ENCODE measurements at places on chromosomes 1 and 21. TPM values are rescaled to one million over a fixed set of nuclear protein-coding genes. Genes with fewer than 3 reads are reported as not detected.

Gene DCDC2B
- not detected for total RNA-seq

Gene PEX10
- total RNA-seq: 9.5 TPM

Gene KRTAP11-1
- not detected for total RNA-seq

GRCh38 chr1:162007466-162007865 lies 16.2 kb downstream of the OLFML2B start:
- H3K36me3 ChIP-seq: no peaks in the 10 kb centered on the region
- H3K4me1 ChIP-seq: peaks cover 14% of the 10 kb centered on the region
- H3K27ac ChIP-seq: no peak overlapping the region
- no peak for DNase-seq

GRCh38 chr1:106185089-106185488 lies 871.4 kb upstream of the PRMT6 start:
- H3K27me3 ChIP-seq: no peaks in the 10 kb centered on the region
- no peak overlapping the region for H3K4me3 ChIP-seq
- no peaks in the 10 kb centered on the region for H3K36me3 ChIP-seq
- no peaks in the 10 kb centered on the region for H3K4me1 ChIP-seq

GRCh38 chr21:44486302-44486701 lies 31.0 kb downstream of the LRRC3 start:
- H3K27me3 ChIP-seq: peaks cover 10% of the 10 kb centered on the region
- no peaks in the 10 kb centered on the region for H3K36me3 ChIP-seq
- DNase-seq: no peak
- no peak overlapping the region for H3K27ac ChIP-seq

Gene RGS8
- not detected for total RNA-seq

- no peak overlapping the region for H3K27ac ChIP-seq
- H3K4me1 ChIP-seq: peaks cover 5% of the 10 kb centered on the region
- no peak overlapping the region for H3K4me3 ChIP-seq
- H3K36me3 ChIP-seq: peaks cover 34% of the 10 kb centered on the region
- no peaks in the 10 kb centered on the region for H3K27me3 ChIP-seq
Observed at GRCh38 chr1:36182734-36183133, 26.8 kb downstream of the MAP7D1 start.

DNA sequence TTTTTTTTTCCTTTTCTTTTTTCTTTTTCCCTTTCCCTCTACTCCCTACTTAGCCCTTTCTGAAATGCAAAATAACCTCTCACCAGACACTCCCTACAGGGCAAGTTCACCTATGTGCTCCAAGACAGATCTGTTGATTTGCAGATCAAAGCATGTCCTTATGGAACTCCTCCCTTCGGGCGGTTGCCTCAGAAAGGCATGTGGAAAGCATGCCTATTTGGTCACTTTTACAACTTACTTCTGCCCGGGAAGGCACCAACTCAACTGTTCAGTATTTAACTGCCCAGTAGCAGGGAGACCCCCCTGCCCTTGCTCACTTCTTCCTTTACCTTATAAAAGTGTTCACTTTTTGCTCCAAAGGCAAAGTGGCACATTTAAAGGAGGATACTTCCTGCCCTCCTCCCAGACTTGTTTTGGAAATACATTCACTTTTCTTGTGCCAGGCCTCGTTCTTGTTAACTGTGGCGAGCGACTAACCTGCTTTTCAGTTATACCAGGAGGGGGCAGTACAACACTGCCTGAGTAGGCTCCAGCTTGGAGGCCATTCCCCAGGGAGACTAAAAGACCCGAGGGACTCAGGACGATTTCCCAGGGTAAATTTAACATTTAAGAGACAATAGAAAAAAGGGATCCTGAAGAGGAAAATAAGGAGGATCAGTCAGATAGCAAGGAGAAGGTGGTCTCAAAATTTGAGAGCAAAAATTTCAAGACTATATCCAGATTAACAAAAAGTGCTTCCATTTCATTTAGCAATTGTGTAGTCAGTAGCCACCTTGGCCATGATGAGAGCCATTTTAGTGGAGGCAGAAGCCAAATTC lies 12.3 kb upstream of the SLAMF7 start:
- H3K4me3 ChIP-seq: no peak overlapping the region
- H3K27ac ChIP-seq: no peak overlapping the region
- peaks cover 31% of the 10 kb centered on the region for H3K4me1 ChIP-seq

DNA sequence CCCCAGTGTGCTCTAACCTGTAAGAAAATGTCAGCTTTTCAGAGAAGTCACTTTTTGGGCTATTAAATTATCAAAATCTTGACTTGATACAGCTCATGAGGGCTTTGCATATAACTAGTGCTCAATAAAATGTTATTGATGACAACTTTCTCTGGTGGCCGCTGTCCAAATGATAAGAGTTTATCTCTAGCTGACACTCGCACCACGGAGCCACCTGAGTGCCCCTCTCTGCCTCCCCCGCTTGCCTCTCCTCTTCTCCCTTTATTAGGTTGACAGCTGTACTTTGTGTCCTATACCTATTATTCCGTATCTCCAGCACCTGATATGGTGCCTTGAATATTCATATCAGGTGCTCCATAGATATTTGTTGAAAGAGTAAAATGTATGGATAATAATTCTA lies 82.8 kb downstream of the PHTF1 start:
- H3K27me3 ChIP-seq: no peaks in the 10 kb centered on the region
- peaks cover 4% of the 10 kb centered on the region for H3K36me3 ChIP-seq
- no peak overlapping the region for H3K27ac ChIP-seq
- no peak for DNase-seq
- peaks cover 19% of the 10 kb centered on the region for H3K4me1 ChIP-seq
- H3K4me3 ChIP-seq: no peak overlapping the region

Gene RGSL1
- total RNA-seq: not detected

Gene CELA3B
- not detected for total RNA-seq

DNA sequence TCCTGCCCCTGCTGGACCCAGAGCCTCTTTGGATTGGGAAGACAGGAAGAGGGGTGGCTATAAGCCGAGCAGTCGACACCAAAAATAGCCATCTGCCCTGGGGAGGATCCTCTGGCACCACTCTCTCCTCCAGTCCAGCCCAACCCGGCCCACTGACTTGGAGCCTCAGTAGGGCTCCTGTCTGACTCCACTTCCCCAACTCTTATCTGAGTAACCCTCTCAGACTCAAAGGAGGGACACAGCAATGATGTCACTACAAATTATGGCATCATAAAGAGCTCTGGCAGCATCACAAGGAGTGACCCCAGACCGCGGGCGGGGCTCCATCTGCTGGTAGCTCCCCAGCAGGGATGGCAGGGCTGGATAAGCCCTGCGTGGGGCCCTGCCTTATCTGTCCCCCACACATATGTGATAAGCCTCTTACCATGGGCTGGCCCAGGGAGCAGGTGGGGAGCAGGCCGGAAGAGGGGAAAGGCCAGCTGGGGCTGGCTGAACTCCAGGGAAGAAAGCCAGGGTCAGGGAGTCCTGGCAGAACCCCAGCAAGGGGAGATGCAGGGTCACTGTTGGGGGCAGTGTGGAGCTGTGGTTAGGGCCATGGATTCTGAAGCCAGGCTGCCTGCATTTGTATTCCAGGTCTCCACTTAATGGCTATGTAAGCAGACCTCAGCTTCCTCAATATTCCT lies 4.6 kb upstream of the SLC6A9 start:
- no peak overlapping the region for H3K4me3 ChIP-seq
- H3K27me3 ChIP-seq: peaks cover 5% of the 10 kb centered on the region
- H3K36me3 ChIP-seq: no peaks in the 10 kb centered on the region
- no peak for DNase-seq
- no peak overlapping the region for H3K27ac ChIP-seq
- peaks cover 16% of the 10 kb centered on the region for H3K4me1 ChIP-seq

DNA sequence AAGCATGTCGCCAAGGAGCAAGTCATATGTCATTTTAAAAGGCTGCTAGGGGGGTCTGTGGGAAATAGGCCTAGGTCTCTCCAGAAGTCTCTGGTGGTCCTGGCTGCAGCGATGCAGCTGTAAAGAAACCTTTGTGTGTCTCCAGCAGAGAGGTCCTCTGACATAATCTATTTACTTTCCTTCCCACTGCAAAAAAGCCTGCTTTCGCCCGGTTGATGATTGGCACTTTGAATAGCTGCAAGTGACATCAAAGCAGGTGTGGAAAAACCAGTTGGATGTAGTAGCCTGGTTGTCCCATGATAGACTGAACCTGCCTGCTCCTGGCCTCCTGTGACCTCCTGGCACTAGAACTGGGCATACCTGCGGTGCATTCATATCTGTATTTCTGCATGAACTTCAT lies 13.8 kb downstream of the RASSF5 start:
- no peaks in the 10 kb centered on the region for H3K36me3 ChIP-seq
- H3K4me1 ChIP-seq: peaks cover 7% of the 10 kb centered on the region
- H3K27me3 ChIP-seq: no peaks in the 10 kb centered on the region
- DNase-seq: no peak

GRCh38 chr1:12551584-12551983 lies 66.4 kb downstream of the DHRS3 start:
- H3K36me3 ChIP-seq: no peaks in the 10 kb centered on the region
- no peaks in the 10 kb centered on the region for H3K4me1 ChIP-seq
- no peak for DNase-seq
- no peak overlapping the region for H3K4me3 ChIP-seq
- no peak overlapping the region for H3K27ac ChIP-seq

Measured in activated CD4-positive, alpha-beta memory T cell treated with anti-CD3 and anti-CD28 coated beads, Interleukin-2, amount 10 ng/mL, durations not matched to agents 7 days and 5 days (primary cell).